ENCODE measurements at places on chromosomes 4 and X. TPM values are rescaled to one million over a fixed set of nuclear protein-coding genes. Genes with fewer than 3 reads are reported as not detected.

- H3K4me1 ChIP-seq: no peaks in the 10 kb centered on the region
- no peaks in the 10 kb centered on the region for H3K27me3 ChIP-seq
- H3K36me3 ChIP-seq: no peaks in the 10 kb centered on the region
- no peak overlapping the region for H3K4me3 ChIP-seq
- DNase-seq: no peak
Observed at GRCh38 chr4:13180701-13181100, 303.4 kb downstream of the RAB28 start.

DNA sequence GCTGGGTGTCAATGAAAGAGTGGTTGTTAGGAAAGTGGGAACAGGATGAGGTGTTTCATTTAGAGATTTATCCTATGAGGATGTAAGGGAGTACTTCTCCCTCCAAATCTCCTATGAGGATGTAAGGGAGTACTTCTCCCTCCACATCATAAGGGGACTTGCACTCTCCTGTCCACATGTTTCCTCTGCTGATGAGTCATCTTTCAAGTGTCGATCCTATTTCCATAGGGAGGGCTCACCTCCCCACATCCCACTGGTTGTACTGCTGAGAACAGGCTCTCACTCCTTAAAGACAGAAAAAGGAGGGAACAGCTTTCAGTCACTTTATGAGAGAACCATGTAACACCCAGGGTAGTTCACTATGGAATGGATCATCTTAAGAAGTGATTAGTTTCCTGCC, 65.0 kb downstream of the INPP4B start:
- H3K4me1 ChIP-seq: peaks cover 5% of the 10 kb centered on the region
- peak; percentile 19 for DNase-seq
- H3K36me3 ChIP-seq: no peaks in the 10 kb centered on the region
- no peak overlapping the region for H3K4me3 ChIP-seq
- no peaks in the 10 kb centered on the region for H3K27me3 ChIP-seq

DNA sequence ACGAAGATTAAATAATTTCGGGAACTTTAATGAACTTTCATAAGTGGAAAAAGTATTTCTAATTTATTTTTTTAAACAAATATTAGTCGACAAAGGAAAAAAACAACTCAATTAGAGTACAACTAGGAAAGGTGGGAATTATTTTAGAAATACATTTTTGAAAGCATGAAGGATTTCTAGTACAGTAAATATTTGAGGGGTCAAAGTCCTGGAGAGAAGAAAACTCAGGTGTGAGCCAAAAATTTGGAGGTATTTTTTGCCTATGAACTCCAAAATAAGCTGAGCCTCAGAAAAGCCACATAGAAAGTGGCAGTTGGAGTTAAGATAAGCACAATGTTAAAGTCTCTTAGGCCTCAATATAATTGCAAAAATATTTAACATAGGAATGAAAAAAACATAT, 2017.3 kb downstream of the C4orf33 start:
- H3K27me3 ChIP-seq: no peaks in the 10 kb centered on the region
- no peak overlapping the region for H3K4me3 ChIP-seq
- no peaks in the 10 kb centered on the region for H3K4me1 ChIP-seq
- no peak for DNase-seq
- no peak overlapping the region for H3K27ac ChIP-seq

- no peaks in the 10 kb centered on the region for H3K36me3 ChIP-seq
- H3K4me1 ChIP-seq: no peaks in the 10 kb centered on the region
- DNase-seq: no peak
- no peak overlapping the region for H3K27ac ChIP-seq
Observed at GRCh38 chr4:106032851-106033286, 137.6 kb downstream of the NPNT start.

GRCh38 chr4:159266981-159267868, 164.3 kb downstream of the RAPGEF2 start:
- no peak overlapping the region for H3K4me3 ChIP-seq
- H3K4me1 ChIP-seq: no peaks in the 10 kb centered on the region
- H3K36me3 ChIP-seq: no peaks in the 10 kb centered on the region
- H3K27me3 ChIP-seq: no peaks in the 10 kb centered on the region

- no peak overlapping the region for H3K27ac ChIP-seq
- no peaks in the 10 kb centered on the region for H3K4me1 ChIP-seq
- H3K4me3 ChIP-seq: no peak overlapping the region
- H3K27me3 ChIP-seq: no peaks in the 10 kb centered on the region
Observed at GRCh38 chr4:173280998-173281397, 53.2 kb downstream of the HMGB2 start.

- no peaks in the 10 kb centered on the region for H3K4me1 ChIP-seq
- no peak overlapping the region for H3K27ac ChIP-seq
- no peak for DNase-seq
- no peak overlapping the region for H3K4me3 ChIP-seq
- no peaks in the 10 kb centered on the region for H3K27me3 ChIP-seq
Observed at GRCh38 chr4:110310795-110311194, 112.4 kb upstream of the ELOVL6 start.

DNA sequence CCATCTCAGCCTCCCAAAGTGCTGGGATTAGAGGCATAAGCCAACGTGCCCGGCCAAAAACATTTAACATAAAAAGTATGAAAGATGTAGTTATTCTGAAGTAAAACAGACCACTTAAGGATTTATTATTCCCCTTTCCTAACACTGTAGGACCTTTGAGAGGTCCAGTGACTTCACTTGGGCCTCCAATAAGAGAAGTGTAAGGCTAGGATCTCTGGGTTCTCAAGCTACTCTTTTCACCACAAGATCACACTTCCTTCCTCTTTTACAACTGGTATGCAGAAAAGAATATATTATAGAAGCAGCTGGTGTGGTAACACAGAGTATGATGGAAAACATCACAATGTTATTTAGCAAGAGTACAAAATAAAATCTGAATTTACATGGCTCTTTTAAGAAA, 30.2 kb upstream of the CCNG2 start:
- H3K27ac ChIP-seq: no peak overlapping the region
- H3K4me1 ChIP-seq: no peaks in the 10 kb centered on the region
- no peaks in the 10 kb centered on the region for H3K36me3 ChIP-seq
- DNase-seq: no peak
- H3K27me3 ChIP-seq: no peaks in the 10 kb centered on the region
- no peak overlapping the region for H3K4me3 ChIP-seq

Gene FAM47A
- not detected for total RNA-seq

Gene NAA10
- 124 TPM for total RNA-seq

Gene CPZ
- total RNA-seq: not detected
